ENCODE measurements at places on chromosomes 16 and 17.

- H3K27ac ChIP-seq: no peak overlapping the region
- H3K4me1 ChIP-seq: no peaks in the 10 kb centered on the region
- no peak overlapping the region for H3K4me3 ChIP-seq
- DNase-seq: no peak
Measured at GRCh38 chr17:57622683-57623433, 122.2 kb downstream of the CCDC182 start.

DNA sequence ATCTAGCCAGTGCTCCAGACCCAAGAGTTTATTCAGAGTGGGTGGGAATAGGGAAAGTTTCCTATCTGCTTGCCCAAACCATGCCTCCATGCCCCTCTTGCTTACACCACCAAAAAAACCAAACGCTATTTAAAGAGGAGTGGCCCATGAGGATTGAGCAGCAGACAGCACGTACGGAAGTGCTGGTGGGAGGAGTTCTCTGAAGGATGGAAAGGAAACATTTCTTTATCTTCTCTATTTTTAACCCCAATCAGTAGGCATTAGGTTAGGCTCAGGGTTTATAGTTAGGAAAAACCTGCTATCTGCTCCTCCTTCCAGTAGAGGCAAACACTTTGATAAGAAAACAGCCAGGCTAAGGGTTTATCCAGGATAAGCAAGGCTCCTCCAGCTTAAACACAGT, 235.3 kb downstream of the ZFHX3 start:
- no peaks in the 10 kb centered on the region for H3K36me3 ChIP-seq
- no peaks in the 10 kb centered on the region for H3K27me3 ChIP-seq
- H3K27ac ChIP-seq: no peak overlapping the region
- H3K4me3 ChIP-seq: no peak overlapping the region

- H3K27me3 ChIP-seq: no peaks in the 10 kb centered on the region
- DNase-seq: no peak
- no peak overlapping the region for H3K4me3 ChIP-seq
- no peak overlapping the region for H3K27ac ChIP-seq
Measured at GRCh38 chr16:10895053-10895946, 18.3 kb downstream of the CIITA start.

- no peak for DNase-seq
- H3K4me3 ChIP-seq: no peak overlapping the region
- no peaks in the 10 kb centered on the region for H3K27me3 ChIP-seq
- no peak overlapping the region for H3K27ac ChIP-seq
- H3K4me1 ChIP-seq: no peaks in the 10 kb centered on the region
Measured at GRCh38 chr16:58094791-58095574, 34.2 kb downstream of the CFAP20 start.

GRCh38 chr17:48150597-48151001, 43.0 kb downstream of the SNX11 start:
- H3K36me3 ChIP-seq: peaks cover 46% of the 10 kb centered on the region
- DNase-seq: no peak
- H3K4me3 ChIP-seq: no peak overlapping the region
- H3K4me1 ChIP-seq: no peaks in the 10 kb centered on the region

- no peak overlapping the region for H3K4me3 ChIP-seq
- no peaks in the 10 kb centered on the region for H3K27me3 ChIP-seq
- H3K4me1 ChIP-seq: peaks cover 10% of the 10 kb centered on the region
- DNase-seq: no peak
- H3K27ac ChIP-seq: no peak overlapping the region
- H3K36me3 ChIP-seq: no peaks in the 10 kb centered on the region
Measured at GRCh38 chr16:12319428-12320035, 343.0 kb downstream of the SNX29 start.

DNA sequence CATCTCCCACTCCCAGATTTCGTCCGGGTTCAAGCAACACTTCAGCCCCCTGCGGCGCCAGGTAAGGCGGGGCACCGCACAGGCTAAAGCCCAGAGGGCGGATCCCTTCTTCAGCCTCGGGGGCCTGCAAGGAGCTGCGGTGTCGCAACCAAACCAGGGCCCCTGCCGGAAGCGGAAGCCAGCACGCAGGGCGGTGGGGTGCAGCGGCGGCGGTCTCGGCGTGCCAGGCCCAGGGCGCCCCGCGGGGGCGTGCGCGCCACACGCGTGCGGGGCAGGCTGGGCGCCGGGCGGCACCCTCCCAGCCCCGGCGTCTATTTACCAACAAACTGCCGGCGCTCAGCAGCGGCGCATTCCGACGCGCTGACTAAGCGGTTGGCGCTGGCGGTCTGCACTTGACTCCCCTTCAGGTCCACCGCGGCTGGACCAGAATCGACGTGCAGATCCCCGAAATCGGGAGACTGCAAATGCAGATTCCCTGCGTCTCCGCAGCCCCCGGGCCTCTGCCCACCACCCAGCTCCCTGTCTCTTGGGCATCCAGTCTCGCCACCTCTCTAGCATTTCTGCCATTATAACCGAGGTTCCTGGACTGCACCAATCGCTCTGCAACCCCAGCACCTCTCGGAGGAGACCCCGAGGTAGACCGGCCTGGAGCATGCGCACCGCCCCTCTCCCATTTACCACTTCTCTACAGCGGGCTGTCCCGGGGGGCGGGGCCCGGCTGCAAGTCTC, 421 bp upstream of the DLX4 start:
- no peak overlapping the region for H3K27ac ChIP-seq
- peak overlapping the region; percentile 79 for H3K4me3 ChIP-seq
- peak; percentile 78 for DNase-seq
- H3K27me3 ChIP-seq: peaks cover 83% of the 10 kb centered on the region
- no peaks in the 10 kb centered on the region for H3K36me3 ChIP-seq

DNA sequence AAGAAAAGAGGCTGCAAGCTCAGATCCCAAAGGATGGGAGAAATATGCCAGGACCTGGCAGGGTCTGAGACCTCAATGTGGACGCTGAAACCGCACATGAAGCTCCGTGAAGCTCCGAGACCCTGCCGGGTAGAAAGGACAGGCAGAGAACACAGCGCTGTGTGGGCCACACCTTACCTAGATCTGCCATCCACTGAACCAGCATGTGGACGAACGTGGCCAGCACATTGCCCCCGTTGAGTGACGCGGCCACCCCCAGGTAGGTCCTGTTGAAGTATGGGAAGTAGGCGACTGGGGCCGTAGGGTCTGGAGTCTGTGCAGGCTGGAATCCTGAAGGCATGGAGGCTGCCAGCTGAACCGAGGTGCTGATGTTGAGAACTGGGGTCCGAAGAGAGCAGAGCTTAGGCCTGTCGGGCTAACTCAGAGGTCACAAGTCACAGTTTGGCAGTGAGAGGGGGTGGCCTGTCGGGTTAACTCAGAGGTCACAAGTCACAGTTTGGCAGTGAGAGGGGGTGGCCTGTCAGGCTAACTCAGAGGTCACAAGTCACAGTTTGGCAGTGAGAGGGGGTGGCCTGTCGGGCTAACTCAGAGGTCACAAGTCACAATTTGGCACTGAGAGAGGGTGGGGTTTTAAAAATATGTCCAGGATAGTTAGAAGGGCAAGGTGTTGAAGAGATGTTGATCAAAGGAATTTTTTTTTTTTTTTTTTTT, 6.1 kb upstream of the TRPV1 start:
- H3K4me1 ChIP-seq: no peaks in the 10 kb centered on the region
- no peak overlapping the region for H3K4me3 ChIP-seq
- no peaks in the 10 kb centered on the region for H3K27me3 ChIP-seq
- H3K27ac ChIP-seq: no peak overlapping the region

DNA sequence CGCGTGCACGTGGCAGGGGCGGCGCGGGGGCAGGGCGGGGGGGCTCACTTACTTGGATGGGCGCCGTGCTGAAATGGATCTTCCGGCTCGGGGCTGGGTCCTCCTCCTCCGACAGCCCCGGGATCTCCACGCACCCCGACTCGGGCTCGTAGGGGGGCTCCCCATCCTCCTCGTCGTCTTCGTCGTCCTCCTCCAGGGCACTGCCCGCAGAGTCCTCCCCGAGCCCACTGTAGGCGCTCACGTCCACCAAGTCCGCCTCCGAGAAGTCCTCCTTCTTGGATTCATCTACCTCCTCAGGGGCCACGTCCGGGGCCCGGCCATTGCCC, 1.4 kb downstream of the PPP1R9B start:
- no peak for DNase-seq
- H3K4me3 ChIP-seq: peak overlapping the region; percentile 64
- H3K36me3 ChIP-seq: peaks cover 11% of the 10 kb centered on the region
- peak overlapping the region; percentile 79 for H3K27ac ChIP-seq
- no peaks in the 10 kb centered on the region for H3K27me3 ChIP-seq
- H3K4me1 ChIP-seq: peaks cover 64% of the 10 kb centered on the region
